PC-3 (cell line): ENCODE measurements at places on chromosomes 12 and 14. TPM values are rescaled to one million over a fixed set of nuclear protein-coding genes. Genes with fewer than 3 reads are reported as not detected.

GRCh38 chr12:60216226-60216625 is 620.4 kb downstream of the SLC16A7 start:
- DNase-seq = no peak

DNA sequence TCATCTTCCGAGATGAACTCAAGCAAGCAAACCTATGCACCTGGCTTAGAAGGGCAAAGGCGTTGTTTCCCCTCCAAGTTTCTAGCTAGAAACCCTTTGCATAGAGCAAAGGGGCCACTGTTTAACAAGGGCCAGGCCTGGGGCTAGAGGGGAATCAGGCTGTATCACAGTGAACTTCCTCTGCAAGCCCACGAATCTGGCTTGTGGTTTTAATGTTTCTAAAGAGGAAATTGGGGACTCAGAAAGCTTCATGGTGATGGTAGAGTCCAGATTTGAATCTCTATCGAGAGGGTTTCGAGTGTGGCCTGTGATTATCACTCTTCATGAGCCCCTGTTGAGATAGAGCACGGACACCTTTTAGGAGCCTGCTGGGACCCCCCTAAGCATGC is 189.9 kb downstream of the VRK1 start:
- no peak for DNase-seq

GRCh38 chr12:106226884-106227640 is 20.8 kb downstream of the CKAP4 start:
- DNase-seq = peak; percentile 87

The ACOT4 gene
- 3.9 and 5.1 TPM in 2 replicates for total RNA-seq
